ENCODE measurements at places on chromosomes 2 and 18.

GRCh38 chr18:59881728-59882656 lies 17.8 kb upstream of the PMAIP1 start:
- DNase-seq = peak; percentile 13

DNA sequence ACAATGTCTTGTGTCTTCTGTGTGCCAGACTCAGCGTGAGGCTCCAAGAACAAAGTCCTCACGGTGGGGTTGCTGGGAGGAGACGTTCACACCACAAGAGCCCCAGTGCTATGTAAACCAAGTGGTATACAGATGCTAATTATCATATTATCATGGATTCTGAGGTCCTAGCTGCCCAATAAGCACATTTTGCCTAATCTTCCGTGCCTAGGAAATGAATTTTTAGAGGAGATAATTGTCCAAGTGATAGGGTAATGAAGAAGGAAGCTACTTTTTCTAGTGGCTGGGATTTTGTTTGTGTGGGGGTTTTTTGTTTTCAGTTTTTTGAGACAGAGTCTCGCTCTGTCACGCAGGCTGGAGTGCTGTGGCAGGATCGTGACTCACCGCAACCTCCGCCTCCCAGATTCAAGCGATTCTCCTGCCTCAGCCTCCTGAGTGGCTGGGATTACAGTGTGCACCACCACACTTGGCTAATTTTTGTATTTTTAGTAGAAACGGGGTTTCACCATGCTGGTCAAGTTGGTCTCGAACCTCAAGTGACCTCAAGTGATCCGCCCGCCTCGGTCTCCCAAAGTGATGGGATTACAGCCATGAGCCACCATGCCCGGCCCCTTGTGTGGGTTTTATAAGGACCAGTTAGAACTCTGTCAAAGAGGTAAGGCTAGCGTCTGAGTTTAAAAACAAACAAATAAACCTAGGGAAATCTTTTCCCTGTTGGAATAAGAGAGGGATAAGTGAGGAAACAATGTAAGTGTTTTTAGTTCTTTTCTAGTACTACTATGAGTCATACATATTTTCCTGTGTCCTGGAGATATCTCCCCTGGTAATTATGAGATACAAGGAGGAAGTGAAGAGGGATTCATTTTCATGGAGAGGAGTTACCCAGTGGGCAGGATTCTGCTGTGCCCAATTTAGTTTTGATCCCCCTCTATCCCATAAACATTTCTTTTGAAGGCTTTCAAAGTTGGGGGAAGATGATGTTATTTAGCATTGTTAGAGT lies 9.5 kb upstream of the SMAD7 start:
- DNase-seq = peak; percentile 26

DNA sequence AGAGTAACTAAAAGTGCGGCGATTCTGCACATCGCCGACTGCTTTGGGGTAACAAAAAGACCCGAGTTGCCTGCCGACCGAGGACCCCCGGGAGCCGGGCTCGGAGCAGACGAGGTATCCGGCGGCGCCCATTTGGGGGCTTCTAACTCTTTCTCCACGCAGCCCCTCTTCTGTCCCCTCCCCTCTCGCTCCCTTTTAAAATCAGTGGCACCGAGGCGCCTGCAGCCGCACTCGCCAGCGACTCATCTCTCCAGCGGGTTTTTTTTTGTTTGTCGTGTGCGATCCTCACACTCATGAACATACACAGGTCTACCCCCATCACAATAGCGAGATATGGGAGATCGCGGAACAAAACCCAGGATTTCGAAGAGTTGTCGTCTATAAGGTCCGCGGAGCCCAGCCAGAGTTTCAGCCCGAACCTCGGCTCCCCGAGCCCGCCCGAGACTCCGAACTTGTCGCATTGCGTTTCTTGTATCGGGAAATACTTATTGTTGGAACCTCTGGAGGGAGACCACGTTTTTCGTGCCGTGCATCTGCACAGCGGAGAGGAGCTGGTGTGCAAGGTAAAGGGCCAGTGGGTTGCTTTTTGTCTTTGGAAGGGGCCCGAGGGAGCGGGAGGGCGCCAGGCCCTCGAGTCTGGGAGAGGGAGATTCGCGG lies 1.4 kb downstream of the TRIB2 start:
- DNase-seq = peak; percentile 75

DNA sequence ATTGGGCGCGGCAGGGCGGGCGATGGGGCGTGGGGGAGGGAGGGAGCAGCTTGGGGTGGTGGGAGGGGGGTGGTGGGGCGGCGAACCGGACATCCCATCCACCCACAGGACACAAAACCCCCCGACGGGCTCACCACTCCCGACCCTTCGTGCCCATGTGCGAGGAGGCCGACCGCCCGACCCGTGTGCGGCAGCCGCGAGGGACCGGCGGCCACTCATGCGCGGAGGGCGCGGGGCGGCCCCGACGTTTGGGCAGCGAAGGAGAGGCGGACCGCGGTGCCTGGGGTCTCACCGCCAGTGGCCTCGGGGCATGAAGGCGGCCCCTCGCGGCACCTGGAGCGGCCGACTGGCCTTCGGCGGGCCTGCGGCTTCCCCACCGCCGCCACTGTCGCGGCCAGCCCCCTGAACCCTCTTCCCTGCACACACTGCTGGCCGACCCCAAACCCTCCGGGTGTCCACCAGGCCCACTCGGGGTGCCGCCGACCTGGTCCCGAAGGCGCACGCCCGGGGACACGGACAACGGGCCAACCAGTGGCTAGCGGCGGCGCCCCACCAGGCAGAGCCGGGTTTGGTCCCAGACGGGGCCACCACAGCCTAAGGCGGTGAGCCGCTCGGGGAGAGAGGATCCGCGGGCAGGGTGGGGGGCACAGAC lies 94.6 kb upstream of the ANKRD30BL start:
- no peak for DNase-seq

GRCh38 chr2:136389809-136390208 lies 271.9 kb upstream of the CXCR4 start:
- DNase-seq = no peak

DNA sequence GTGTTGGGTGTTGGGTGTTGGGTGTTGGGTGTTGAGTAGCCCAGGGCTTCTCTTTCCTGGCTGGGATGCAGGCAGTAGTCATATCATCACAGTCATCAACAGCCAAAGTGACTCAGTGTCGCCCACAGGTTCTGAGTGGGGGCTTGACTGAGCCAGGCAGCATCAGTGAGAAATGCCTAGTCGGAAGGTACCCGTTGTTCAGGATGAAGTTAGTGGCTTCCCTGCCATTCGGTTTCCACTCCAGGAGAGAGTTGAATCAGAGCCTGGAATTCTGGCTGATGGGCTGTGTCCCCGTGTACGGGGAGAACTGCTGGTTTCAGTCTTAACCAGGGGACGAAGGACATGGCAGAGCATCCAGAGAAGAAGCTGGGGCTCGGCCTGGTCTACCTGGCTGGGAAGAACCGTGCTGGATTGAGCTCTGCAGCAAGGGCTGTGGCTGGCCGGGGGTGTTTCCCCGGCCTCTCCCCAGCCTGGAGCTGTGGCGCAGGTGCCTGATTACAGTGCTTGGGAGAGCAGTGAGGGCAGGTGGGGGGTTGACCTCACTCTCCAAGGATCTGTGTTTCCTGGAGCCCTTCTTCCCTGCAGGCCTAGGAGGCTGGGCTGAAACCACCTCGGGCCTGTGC lies 49.4 kb downstream of the AGAP1 start:
- DNase-seq = no peak

DNA sequence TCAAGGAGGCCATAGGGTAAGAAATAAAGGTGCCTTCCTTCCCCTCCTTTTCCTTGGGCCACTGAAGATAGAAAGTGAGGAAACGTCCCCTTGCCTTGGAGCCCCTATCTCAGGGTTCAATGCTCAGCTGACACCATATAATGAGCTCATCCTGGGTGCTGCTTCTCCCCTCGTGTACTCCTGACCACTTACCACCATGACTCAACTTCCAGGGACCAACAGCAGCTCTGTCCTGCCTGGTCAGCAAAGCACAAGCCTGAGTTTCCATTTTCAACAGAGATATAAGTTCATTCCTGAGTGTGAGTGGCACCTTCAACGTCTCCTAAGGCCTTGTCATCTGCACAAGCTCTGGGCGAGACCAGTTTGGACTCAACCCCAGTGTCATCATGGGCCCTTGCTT lies 151.2 kb downstream of the CAPN13 start:
- DNase-seq = no peak

DNA sequence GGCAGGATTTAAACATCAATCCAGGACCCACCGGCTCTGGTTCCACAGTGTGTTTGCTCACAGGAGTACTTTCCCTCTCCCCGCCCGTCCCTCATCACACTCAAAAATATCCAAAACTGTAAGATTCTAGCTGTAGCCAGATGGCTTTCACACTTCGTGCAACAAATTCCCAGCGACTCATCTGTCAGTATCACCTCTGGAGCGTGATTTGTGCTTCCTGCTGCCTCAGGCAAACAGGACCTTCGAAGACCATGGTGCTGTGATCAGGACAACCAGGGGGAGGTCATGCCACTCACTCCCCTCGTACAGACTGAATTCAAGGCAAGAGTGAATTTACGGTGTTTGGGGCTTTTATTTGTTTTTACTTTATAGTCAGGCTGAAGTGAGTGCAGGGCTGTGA lies 154.5 kb upstream of the PID1 start:
- DNase-seq = no peak

DNA sequence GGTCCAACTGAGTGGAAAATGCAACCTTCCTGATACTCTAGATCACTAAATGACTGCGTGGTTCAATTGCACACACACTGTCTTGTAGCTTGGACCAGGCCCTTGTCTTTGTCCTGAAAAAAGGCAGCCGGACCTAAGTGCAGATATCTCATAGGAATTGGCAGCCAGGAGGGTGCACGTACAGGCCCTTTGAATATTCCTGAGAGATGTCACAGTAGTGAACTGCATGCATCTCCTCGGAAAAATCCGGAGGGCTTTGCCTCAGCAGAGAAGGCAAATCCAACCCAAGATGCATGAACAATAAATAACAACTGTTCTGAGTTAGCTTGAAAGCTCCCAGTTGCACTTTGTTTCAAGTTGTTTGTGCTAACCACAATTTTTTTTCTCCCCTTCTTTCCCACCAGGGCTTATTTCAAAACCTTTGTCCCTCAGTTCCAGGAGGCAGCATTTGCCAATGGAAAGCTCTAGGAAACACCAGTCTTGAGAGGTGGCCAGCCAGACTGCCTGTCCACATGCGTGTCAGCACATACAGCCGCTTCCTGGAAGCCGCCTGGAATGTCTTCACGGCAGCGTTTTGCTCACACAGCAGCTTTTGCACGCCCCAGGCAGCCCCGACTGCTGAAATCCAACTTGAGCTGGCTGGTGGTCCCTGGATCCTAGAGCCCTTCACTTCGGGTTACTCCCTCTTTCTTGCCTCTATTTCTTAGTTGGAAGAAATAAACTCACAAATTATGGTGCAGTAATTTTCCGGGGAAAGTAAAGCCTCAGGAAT lies 54.4 kb upstream of the FOSL2 start:
- DNase-seq = no peak

DNA sequence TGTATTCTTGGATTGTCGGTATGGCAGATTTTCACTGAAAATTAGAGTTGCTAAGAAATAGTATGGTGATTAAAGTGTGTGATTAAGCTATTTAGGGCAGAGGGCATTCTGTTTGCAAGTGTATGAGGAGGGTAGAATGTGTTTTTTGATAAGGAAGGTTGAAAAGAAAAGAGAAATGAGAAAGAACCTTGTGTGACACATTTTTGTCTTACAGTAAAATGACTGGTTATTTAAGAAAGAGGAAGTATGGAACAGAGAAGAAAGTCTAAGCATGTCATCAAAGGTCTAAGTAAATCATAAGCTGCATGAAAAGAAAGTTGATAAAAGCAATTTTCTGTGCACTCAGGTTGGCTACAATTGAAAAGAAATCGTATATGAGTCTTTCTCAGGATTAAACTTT lies 5.2 kb upstream of the RSAD2 start:
- no peak for DNase-seq

GRCh38 chr2:239917125-239917956 lies 107.8 kb downstream of the NDUFA10 start:
- no peak for DNase-seq

DNA sequence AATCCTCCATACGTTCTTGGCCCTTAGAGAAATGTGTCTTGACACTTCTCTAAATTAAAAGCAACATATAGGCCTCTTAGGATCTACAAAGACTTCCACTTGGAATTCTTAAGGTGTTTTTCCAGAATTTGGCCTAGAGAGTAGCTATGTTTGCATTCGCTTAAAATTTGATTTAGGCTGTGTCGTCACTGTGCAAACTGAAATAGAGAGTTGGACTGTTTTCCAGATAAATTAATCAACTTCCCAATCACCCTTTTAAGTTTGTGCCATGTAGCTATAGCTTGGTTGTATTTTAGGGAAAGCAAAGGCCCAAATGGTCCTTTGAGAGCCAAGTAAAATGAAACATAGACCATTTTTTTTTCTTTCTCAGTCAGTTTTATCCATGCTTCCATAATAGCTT lies 128.6 kb upstream of the RASGRP3 start:
- DNase-seq = no peak

GRCh38 chr18:11506856-11507255 lies 102.5 kb upstream of the SLC35G4 start:
- DNase-seq = no peak

- DNase-seq = no peak
Measured at GRCh38 chr2:226423498-226423960, 376.1 kb downstream of the IRS1 start.

GRCh38 chr18:961644-962355 lies 57.1 kb downstream of the ADCYAP1 start:
- DNase-seq = peak; percentile 27

- peak; percentile 18 for DNase-seq
Measured at GRCh38 chr18:23662309-23663263, at the start of gene ANKRD29. ANKRD29 (minus strand) TSS chr18:23662911; CDS start chr18:23662730, 181 bp downstream.

DNA sequence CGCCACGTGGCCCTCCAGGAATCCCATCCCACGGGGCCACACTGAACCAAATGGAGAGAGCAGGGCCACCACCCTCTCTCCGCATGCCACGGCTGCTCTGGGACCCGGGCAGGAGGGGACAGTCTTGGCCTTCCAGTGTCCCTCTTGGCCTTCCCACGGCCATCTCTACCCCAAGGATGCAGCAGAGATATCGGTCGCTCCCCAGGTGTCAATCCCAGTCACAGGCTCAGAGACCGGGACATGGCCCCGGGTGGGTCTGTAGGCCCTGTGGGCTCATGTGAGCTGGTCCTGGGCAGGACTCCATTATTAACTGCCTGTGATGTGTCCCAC lies 15.3 kb downstream of the CAPN10 start:
- no peak for DNase-seq

- no peak for DNase-seq
Measured at GRCh38 chr2:104635608-104636007, 218.3 kb upstream of the POU3F3 start.

DNA sequence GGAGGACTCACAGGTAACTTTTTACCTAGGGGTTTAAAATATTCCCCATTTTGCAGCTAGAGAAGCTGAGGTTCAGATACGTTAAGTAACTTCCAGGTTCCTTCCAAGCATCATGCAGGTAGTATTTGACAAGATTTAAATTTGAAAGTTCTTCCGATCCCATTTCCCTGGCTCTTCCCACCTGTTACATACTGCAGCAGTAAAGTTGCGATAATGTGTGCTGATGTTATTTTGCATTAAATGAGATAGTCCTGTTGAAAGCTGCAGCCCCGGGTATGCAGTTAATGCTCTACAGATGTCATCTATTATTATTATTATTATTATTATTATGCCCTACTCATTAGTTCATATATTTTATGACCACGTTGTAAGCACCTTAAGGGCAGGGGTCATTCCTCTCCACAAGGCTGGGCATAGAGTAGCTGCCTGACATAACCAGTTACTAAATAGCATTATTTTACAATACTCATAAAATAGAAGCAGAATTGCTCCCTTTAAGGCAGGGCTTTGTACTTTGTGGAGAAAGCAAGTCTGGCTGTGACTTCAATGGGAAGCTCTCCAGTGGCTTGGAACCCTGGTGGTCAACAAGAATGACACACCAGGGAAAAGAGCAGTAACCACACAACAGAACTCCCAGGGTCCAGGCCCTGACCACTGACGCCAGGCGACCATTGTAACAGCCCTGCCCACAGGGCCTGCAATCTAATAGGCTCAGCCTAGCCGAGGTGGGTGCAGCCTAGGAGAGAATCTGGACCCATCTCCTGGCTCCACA lies 112.0 kb upstream of the STPG4 start:
- DNase-seq = no peak

Measured in NCI-H2227 treated with DMSO at 0.1 percent for 48 hours (cell line).